Right lobe of liver (tissue), 6 donors: ENCODE measurements at places on chromosomes 16 and 17.
A peak's percentile ranks its signal among the peaks of the same experiment; 100 is the strongest.

GRCh38 chr17:7646457-7646856, 4.3 kb upstream of the ATP1B2 start:
- DNase-seq: no peak

- no peak for DNase-seq
Observed at GRCh38 chr17:51355441-51356410, 95.4 kb downstream of the UTP18 start.

GRCh38 chr16:2719328-2720063, 528 bp downstream of the PRSS27 start:
- peak; percentile 76 for DNase-seq

GRCh38 chr16:728890-729744, 2.2 kb downstream of the HAGHL start:
- DNase-seq: no peak

- DNase-seq: no peak
Observed at GRCh38 chr17:32732296-32732642, 144.7 kb downstream of the MYO1D start.

GRCh38 chr16:48335961-48336360, 49.3 kb downstream of the SIAH1 start:
- DNase-seq: no peak

GRCh38 chr17:59074494-59074893, 32.2 kb downstream of the TRIM37 start:
- no peak for DNase-seq

- DNase-seq: no peak
Observed at GRCh38 chr17:38453951-38454421, 25.7 kb downstream of the ARHGAP23 start.

DNA sequence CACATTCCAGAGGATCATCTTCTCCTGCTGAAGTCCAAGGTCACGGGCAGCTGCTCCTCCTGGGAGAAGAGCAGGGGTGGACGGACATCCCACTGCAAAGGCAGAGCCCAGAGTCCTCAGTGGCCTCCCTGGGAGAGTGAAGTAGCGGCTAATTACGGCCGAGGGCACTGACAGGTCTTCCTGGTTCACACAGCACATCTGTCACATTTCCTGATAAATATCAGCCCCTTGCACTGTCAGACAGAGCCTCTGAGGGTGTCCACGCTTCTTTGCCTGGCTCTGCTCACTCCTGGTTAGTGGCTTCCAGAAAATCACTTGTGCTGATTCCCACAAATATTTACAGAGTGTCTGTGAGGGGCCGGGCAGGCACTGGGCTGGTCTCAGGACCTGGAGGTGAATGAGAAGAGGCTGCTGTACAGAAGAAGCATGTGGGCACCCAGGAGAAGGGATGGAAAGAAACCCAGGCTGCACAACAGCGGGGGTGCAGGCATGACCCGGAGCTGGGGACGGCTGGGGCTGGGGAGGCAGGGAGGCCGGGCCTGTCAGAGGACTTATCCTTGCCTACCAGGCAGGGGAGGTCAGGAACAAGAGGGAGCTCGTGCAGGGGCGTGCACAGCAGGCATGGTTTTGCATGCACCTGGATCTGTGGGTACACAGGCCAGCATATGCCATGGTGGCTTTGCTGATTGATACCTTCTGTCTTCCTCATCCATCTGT, 258.2 kb upstream of the TNRC6C start:
- DNase-seq: no peak

- no peak for DNase-seq
Observed at GRCh38 chr16:87441886-87442580, 49.9 kb downstream of the MAP1LC3B start.
